Fibroblast of the aortic adventitia (primary cell): ENCODE measurements at places on chromosomes 11 and 22.

DNA sequence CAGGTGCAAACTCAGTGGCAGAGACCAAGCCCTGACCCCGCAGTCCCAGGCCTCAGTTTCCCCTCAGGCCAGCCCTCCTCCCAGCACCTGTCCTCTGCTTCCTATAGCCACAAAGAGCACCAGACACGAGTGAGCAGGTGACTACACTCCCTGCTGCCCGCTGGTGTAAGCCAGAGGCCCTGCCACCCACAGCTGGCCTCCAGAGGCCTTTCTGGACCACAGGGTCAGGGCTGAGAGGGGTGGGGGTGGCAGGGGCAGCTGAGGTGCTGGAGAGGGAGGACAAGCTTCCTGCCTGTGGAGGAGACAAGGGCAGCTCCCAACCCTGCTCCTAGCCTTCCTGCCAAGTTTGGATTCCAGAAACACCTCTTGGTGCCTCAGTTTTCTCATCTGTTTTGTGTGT is 31.3 kb upstream of the WNT7B start:
- DNase-seq = peak; percentile 40

DNA sequence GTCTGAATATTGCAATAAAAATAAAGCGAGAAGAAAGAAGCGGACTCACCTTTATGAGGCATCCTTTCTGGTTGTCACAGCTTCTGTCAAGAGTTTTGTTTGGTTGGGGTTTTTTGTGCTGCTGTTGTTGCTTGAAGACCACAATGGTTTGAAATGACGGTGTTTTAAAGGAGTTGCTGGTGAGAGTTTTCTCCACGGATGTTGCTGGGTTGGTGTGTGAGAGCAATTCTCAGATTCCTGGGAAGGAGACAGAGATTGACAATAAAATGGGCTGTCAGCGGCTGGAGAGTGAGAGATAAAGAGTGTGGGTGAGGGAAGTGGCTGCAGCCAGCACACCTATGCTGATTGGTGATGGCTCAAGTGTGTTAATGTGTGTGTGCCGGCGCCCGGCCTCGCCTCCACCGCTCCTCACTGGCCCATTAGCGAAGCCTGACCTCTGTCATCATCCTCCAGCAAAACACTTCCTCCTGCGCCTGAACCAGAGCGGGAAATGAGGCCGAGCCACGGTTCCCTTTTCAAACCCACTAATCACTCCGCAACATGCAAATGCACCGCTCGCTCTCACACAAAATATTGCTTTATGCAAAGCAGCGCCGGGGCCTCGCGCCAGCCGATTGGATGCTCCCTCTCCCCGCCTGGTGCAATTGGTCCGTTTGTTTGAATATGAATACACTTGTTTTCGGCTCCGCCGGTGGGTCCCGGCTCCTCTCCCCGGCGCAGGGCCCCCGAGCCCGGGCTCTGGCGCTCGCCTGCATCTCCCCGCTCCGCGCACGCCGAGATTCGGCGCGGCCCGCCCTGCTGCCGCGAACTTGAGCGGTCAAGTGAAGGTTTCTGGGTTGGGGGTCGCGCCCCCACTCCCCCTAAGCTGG is at the start of gene PAX6:
Gene PAX6 (minus strand): TSS at position 544 of the 869 bp plus-strand sequence. CDS start 4,911 bp downstream, outside the sequence.
- DNase-seq = peak; percentile 45

DNA sequence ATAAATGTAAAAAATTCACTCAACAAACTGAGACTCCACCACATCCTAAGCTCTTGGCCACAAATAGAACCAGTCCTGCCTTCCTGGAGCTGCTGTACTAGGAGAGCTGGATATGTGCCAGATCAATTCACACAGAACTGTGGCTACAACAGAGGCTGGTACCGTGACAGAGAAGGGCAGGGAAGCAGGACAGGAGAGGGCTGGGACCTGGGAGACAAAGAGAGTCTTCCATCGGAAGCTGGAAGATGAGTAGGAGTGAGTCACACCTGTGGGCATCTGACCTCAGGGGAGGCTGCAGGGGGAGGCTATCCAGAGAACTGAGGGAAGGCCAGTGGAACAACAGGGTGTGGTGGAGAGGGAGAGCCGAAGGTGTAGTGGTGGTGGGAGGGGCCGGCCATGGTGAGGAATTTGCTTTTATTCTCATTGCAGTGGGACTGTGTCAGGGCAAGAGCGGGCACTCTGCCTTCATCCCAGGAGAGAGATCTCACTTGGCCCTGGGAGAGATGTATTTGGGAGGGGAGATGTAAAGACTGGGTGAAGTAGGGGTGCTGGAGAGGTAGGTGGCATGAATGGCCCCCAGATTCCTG is 1.9 kb upstream of the LTBP3 start:
- peak; percentile 72 for DNase-seq

GRCh38 chr22:47027766-47028165 is 265.3 kb downstream of the TBC1D22A start:
- no peak for DNase-seq

DNA sequence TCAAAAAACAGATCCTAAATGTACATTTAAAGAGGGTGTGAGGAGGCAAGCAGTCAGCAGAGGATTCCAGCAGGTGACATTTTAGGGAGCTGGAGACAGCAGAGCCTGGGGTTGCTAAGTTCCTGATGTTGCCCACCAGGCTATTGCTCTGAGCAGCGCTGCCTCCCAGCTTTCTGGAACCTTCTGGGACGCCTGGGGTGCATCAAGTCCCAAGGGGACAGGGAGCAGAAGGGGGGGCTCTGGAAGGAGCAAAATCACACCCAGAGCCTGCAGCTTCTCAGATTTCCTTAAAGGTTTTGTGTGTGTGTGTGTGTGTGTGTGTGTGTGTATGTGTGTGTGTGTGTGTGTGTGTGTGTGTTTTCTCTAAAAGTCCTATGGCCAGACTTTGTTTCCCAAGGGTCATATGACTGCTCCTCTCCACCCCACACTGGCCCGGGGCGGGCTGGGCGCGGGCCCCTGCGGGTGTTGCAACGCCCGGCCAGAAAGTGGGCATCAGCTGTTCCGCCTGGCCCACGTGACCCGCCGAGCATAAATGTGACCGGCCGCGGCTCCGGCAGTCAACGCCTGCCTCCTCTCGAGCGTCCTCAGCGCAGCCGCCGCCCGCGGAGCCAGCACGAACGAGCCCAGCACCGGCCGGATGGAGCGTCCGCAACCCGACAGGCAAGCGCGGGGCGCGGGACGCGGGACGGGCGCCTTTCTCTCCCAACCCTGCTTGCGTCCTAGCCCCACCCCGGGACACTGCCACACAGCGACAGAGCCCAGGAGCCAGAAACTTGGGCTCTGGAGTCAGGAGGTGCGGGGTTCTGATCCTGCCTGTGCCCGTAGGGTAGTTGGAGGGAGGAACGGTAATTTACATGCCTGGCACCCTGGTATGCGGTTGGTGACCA is at the start of gene HMOX1:
Gene HMOX1 (plus strand): TSS at position 560 of the 887 bp plus-strand sequence. CDS start 78 bp downstream, at position 638.
- peak; percentile 94 for DNase-seq

DNA sequence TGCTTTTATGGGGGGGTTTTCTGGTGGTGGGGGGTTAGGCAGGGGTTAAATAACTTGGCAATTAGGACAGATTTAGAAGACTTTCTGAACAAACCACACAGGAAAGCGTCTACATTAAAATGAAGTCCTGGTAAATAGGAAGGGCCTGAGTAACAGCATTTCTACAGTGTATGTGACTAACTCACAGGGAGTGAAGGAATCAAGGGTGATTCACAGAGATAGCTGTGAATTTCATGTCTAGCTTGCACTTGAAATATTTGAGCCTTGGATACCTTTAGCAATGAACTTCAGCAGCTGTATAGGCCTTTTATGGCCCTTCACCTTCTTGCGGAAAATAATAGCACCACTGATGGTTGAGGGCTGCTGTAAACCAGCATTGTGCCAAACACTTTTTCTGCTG is 26.1 kb upstream of the LDHA start:
- peak; percentile 58 for DNase-seq
